Aorta (tissue), 5 donors: ENCODE measurements at places on chromosomes 1 and 21.

- H3K4me3 ChIP-seq, result no peak overlapping the region
- no peak overlapping the region for H3K27ac ChIP-seq
- H3K36me3 ChIP-seq, result no peaks in the 10 kb centered on the region
- H3K27me3 ChIP-seq, result no peaks in the 10 kb centered on the region
Observed at GRCh38 chr1:111097356-111098099, 42.4 kb downstream of the DRAM2 start.

GRCh38 chr1:61953076-61953789 lies 211.0 kb downstream of the PATJ start:
- H3K4me1 ChIP-seq, result no peaks in the 10 kb centered on the region
- no peaks in the 10 kb centered on the region for H3K36me3 ChIP-seq

DNA sequence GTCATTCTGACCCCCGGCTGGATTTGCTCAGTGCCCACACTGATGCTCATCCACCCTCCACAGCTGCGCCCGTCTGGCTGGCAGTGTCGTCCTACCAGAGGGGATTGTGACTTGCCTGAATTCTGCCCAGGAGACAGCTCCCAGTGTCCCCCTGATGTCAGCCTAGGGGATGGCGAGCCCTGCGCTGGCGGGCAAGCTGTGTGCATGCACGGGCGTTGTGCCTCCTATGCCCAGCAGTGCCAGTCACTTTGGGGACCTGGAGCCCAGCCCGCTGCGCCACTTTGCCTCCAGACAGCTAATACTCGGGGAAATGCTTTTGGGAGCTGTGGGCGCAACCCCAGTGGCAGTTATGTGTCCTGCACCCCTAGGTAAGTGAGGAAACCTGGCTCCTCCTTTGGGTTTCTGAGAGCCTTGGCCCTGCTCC lies 5.7 kb upstream of the EFNA4 start:
- H3K36me3 ChIP-seq, result no peaks in the 10 kb centered on the region
- H3K4me1 ChIP-seq, result no peaks in the 10 kb centered on the region
- H3K4me3 ChIP-seq, result no peak overlapping the region

GRCh38 chr1:3617806-3618345 lies 6.6 kb upstream of the MEGF6 start:
- no peaks in the 10 kb centered on the region for H3K36me3 ChIP-seq
- H3K27ac ChIP-seq, result no peak overlapping the region
- no peak for DNase-seq
- H3K4me3 ChIP-seq, result no peak overlapping the region
- H3K4me1 ChIP-seq, result no peaks in the 10 kb centered on the region

- peak; percentile 89 for DNase-seq
- H3K4me1 ChIP-seq, result peaks cover 18% of the 10 kb centered on the region
- H3K36me3 ChIP-seq, result no peaks in the 10 kb centered on the region
Observed at GRCh38 chr1:230084408-230085177, 17.6 kb downstream of the GALNT2 start.

DNA sequence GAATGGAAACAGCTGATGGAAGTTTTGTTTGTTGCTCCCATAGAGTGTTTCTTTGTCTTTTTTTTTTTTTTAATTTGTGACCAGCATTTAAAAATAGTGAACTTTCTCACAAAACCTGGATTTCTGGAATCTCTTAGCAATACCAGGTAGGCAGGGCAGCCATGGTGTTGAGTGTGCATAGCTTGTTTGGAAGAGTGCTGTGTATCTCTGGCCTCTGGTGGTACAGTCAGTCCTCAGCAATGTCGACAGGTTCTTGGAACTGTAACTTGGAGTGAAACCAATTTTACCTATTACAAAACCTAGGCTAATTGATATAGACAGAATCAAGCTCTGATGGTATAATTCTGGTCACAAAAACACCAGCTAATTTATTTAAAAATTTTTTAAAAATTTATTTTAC lies 6.7 kb downstream of the AADACL3 start:
- no peak overlapping the region for H3K27ac ChIP-seq
- no peaks in the 10 kb centered on the region for H3K4me1 ChIP-seq
- no peaks in the 10 kb centered on the region for H3K27me3 ChIP-seq
- no peaks in the 10 kb centered on the region for H3K36me3 ChIP-seq

DNA sequence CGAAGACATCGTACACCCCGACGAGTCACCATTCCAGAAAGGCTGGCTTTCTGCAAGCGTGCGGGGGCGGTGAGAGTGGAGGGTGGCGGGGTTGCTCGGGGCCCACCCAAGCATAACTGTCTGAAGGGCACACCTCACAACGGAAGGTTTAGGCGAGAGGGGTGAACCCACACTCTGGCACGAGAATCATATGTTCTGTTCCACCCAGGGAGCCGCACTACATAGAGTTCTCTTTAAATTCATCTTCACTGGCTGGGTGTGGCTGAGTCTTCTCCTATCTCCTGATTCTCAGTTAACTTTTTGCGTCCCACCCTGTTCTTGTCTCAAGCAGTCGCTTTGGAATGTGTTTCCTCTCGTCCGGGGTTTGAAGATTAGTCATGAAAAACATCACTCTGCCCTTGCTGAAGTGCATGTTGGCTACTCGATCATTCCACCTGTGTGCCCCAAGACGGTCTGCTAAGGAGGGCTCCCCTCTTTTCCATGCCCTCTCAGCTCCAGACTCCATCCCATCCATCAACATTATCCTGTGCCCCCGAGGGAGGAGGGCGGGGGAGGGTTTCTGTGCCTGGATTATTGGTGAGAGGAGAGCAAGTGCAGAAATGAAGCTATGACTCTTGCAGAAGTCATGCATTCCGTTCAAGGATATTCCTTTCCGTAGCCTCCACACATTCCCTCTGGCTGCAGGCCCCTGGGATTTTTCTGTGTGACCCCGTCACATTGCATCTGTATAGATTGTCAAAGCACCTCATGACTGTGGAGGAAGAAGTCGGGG lies 53.5 kb upstream of the CD34 start:
- no peak for DNase-seq
- H3K27me3 ChIP-seq, result no peaks in the 10 kb centered on the region
- no peak overlapping the region for H3K4me3 ChIP-seq
- no peaks in the 10 kb centered on the region for H3K36me3 ChIP-seq
- H3K27ac ChIP-seq, result no peak overlapping the region
- no peaks in the 10 kb centered on the region for H3K4me1 ChIP-seq
